ENCODE measurements at places on chromosomes 2 and 18.

DNA sequence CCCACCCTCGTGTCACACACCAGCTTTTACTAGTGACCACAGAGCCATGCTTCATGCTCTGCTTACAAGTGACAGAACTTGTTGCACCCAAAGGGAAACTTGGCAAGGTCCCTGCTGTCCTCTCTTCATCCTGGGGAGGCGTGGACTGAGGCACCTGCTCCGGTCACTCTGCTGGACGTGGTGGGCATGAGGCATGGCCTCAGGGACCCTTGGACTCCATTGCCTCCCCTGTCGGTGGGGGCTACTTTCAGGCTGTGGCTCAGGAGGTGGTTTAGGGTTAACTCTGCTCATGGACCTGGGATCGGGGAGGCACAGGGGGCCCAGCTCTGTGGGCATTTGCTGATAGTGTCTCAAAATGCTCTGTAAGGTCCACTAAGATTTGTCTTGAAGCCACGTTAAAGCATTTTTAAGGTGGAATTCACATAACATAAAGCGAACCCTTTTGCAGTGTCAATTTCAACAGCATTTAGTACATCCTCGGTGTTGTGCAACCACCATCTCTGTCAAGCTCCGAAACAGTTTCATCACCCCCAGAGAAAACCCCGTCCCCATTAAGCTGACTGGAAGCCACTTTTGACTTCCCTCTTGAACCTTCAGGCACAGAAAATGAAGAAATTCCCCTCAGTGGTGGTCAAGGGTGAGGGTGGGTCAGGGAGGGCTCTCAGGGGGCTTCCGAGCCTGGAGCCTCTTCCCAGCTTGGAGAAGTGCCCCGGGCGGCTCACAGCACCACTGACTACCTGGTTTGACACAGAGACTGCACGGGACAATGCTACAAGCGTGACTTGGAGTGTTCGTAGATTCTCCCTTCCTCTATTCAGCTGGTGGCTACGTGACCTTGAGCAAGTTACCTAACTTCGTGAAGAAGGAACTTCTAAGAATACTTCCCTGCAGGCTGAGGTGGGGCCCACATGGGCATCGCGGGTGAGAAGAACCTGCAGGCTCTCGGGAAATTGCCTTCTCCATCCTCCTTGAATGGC lies 100.0 kb upstream of the HDAC4 start:
- no peak for DNase-seq

DNA sequence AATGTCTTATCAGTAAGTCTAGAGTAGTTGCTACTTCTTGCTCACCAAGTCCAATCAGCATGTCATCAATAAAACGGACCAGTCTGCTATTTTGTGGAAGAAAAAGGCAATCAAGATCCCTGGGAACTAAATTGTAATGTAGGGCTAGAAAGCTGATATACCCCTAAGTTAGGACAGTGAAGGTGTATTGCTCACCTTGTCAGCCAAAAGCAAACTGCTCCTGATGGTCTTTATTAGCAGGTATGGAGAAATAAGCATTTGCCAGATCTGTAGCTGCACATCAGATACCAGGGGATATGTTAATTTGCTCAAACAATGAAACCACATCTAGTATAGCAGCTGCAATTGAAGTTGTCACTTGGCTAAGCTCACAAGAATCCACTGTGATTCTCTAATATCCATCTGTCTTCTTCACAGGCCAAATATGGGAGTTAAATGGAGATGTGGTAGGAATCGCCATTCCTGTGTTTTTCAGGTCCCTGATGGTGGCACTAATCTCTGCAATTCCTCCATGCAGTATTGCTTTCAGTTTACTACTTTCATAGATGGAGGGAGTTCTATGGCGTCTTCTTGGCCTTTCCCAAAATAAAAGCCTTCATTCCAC lies 75.0 kb downstream of the TMEM237 start:
- no peak for DNase-seq

- DNase-seq, result no peak
These were observed 88.8 kb downstream of the FHOD3 start for GRCh38 chr18:36386150-36386920.

DNA sequence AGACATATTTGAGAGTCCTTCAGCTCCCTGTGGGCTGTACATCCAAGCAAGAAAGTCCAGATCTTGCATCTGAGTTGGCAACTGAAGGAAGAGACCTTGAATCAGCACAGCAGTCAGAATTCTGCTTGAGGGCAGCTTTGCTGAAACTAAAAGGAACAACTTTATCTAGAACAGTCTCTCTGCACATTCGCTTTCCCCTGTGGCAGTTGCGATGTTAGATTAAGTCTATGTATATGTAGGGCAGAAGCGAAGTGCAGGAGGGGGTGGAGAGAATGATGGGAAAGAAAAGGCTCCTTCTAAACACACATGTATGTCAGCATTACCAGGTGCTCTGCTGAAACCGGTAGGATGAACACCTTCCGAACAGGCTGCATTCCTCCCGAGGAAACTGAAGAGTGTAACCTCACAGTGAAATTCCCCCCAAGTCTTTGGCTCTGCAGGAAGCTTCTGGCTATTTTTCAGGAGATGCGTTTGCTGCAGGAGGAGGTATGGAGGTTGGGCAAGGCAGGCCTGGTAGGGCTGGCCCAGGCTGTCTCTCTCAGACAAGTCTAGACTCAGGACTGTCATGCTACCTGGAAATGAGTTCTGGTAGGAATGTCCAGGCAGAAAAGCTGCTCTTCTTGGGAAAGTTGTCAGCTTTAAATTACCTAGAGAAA lies 70.0 kb upstream of the ATL2 start:
- no peak for DNase-seq

DNA sequence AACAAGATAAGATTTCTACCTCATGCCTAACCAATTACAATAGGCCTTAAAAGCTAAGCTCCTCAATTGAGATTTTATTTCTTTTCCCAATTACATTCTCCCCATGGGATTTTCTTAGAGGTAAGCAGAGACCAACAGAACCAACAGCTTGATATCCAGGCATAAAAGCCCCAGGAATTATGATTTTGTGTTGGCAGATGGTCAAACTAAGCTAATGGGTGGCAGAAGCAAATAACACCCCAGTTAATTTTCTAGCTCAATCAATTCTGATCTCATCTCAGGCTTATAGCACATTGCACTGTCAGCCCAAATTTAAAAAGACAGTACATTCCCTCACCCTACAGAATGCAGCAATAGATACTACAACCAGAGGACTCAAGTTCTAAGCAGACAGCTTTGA lies 156.4 kb downstream of the NRXN1 start:
- DNase-seq, result no peak

GRCh38 chr2:111712940-111713515 lies 171.0 kb downstream of the ANAPC1 start:
- no peak for DNase-seq

DNA sequence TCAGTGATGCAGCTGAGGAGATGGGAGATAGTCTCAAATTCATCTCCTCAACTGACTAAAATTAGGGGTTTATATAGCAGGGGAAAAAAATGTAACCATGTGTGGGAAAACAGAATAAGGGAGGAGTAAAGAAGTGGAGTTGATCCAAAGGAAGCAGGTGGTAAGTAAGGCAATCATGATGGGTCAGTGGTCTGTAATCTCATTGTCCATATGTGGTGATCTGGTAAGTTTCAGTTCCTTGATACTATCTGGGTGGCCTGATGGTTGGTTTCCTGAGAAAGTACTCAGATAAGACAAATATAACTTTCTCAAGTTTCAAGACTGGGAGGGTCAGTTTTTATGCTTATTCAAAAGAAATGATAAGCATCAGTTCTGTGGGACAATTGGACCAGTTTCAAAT lies 312.3 kb upstream of the KCNJ3 start:
- DNase-seq, result no peak

- no peak for DNase-seq
These were observed 80.1 kb upstream of the SPHKAP start for GRCh38 chr2:228261546-228261945.

DNA sequence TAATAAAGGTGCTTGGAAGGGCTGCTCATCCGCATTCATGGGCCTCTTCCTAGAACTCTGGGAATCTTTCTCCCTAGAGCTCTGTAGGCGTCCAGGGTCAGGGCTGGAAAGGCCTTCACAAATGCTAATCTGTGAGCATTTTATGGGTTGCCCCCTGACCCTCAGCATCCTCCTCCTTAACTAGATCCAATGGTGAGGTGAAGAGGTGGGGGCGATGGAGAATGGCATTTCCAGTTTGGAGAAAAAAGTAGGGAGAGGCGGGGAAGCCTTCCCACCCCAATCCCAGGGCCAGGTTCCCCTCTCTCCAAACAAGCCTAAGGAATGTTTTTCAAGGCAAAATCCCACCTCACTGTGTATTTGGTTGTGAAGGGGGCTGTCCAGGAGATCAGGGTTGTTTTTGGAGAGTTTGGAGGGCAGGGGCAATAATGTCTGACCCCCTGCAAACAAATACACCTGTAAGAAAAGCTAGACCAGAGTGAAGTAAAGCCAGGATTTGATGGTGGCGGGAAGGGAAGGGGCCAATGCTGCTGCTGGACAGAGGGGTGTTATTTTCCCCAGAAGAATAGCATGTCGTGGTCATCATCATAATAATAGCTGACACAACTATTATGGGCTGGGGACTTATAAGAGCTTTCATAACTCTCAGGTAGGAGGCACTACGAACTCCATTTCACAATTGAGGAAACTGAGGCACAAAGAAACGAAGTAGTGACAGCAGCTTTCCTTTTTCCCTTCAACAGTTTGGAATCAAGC lies 1.4 kb upstream of the MYCN start:
- no peak for DNase-seq

GRCh38 chr18:76499637-76500340 lies 4.7 kb upstream of the ZNF516 start:
- no peak for DNase-seq

DNA sequence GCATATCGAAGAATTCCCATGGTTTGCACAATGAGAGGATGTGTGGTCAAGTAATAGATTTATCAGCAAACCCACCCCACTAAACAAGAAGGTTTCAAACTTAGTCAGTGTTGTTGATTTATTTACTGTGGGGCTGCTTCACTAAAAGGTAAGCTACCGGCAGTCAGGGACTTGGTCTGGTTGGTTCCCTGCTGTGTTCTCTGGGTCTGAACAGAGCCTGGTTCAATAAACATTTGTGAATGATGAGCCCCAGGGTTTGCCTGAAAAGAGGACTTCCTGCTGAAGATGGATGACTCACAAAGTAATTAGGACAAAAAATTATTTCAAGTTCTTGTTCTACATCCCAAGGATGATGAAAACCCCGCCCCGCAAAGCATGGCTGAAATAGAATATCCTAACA lies 108.3 kb downstream of the SPP2 start:
- no peak for DNase-seq

DNA sequence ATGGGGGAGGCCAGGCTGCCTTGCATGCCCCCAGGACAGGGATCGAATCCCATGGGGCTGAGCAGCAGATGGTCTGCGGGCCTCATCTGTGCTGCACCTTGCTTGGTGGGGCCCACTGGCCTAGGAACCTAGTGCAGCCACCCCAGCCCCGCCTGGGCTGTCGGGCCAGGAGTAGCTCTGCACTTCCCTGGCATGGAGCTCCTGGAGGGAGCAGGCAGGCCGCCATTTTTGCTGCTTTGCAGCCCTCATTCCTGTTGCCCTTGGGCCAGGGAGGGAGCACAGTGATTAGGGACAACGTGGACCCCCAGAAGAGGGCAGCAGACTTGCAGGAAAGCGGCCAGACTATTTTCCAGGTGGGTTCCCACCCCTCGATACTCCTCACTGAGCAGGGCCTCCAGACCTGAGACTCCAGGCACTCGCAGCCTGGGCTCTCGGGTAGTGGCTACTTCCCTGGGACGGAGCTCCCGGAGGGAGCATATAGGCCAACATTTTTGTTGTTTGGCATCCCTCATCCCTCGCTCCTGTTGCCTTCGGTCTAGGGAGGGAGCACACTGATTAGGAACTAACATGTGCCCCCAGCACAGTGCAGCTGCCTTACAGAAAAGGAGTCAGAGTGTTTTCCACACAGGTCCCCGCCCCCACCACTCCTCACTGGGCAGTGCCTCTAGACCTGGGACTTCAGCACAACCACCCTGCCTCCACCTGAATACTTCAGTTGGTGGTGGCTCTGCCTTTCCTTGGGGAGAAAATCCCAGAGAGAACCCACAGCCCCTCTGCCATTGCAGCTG lies 99.5 kb downstream of the MAIP1 start:
- DNase-seq, result no peak

DNA sequence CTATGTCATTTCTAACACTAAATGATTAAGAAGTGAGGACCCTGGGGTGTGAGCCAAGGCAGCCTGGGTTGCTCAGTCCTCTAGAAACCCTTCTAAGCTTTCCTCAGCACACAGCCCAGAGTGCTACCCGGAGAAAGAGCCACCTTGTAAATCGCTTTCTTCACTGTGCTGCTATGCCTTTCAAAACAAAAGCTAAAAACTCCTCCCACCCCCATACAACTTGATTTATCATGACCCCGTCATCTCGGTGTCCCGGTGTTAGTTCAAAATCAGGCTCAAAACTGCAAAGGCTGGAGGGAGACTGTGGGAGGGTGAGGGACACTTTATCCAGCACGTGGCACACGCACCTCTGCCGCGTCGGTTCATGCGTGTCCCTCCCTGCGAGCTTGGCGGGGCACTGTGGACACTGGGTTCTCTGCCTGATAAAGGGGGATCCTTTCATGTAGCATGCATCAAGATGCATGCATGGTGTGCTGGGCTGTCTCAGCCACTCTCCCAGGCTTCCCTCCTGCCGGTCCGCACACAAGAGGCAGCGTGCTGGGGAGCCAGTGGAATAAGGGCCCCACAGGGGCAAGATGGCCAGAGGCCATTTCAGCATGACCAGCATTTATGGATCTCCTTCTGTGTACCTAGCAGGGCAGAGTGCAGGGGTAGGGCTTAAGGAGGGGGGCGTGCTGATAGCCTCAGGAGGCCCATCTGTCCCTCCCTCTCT lies 170.4 kb downstream of the SMAD7 start:
- DNase-seq, result no peak

- DNase-seq, result no peak
These were observed 239.5 kb upstream of the KLHL29 start for GRCh38 chr2:23145460-23145859.

GRCh38 chr18:8686611-8687010 lies 18.7 kb upstream of the MTCL1 start:
- no peak for DNase-seq

DNA sequence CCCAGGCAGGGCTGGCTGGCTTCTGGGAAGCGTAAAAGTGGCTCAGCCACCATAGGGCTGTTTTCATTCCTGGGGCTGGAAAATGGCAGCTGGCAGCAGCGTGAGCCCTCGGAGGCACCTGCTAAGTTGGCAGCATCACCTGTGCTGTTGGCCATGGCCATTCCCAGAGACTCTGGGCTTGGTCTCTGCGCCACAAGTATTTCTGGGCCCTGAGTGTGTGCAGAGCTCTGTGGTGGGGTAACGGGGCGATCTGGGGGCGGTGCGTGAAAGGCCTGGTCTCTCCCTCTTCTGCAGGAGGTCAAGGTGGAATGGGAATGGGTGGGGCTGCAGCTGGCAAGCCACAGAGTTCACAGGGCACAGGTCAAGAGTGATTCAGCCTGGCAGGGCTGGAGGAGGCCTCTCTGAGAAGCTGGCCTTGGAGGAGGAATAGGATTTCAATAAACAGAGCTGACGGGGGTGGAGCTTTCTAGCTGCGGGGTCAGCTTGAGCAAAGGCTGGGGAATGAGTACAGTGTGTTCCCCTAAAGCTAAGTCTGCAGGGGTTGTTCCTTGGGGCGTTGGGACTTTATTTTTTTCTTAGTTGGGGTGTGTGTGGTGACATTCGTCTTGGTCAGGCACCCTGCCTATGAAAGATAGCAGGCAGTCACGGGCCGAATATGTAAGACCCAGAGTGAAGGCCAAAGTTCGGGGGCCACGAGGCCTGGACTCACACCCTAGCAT lies 10.3 kb upstream of the NTSR2 start:
- no peak for DNase-seq
